ENCODE measurements at places on chromosomes 12 and 14.

- no peak for DNase-seq
These were observed 10.5 kb downstream of the ALKBH2 start for GRCh38 chr12:109082751-109083150.

GRCh38 chr14:67680121-67680602, 5.7 kb upstream of the VTI1B start:
- DNase-seq, result no peak

- no peak for DNase-seq
These were observed 330.0 kb downstream of the RERGL start for GRCh38 chr12:17759982-17760381.

DNA sequence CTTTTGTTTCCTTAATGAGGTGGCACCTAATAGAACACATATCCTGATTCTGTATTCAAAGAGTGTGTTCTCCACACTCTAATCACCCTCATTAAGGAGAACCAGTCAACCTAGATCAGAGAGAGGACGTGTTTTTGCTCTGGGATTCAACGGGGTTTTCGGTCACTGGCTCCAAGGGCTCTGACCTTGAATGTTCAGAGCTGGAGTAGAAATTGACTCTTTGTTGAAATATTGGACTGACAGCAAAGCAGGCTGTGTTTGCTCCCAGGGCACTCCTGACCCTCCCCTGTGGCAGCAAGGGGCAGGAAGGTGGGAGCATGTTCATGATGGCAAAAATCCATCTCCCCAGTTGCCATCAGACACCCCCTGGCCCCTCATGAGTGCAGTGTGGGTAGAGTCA, 1193.0 kb downstream of the AACS start:
- no peak for DNase-seq

Data from BJ (cell line).